ENCODE measurements at places on chromosomes 12 and 14.

DNA sequence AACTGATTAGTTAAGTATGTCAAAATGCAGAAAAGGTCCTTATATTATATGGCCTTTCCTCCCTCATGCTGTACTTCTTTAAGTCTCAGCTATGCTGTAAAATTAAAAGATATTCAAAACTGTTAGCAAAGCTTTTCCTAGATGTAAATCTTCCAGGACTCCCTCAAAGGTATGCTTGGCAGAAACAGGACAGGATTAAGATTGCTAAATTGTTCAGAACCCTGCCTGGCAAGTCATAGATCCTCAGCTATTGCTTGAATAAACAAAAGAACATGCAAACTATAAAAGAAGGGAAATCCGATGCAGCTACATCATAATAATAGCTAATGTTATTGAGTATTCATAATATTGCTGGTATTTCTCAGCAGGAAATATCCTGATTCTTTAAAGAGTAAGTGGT lies 322.6 kb downstream of the CCDC91 start:
- DNase-seq: no peak

- no peak for DNase-seq
Observed at GRCh38 chr12:873954-874353, 75.5 kb downstream of the RAD52 start.

DNA sequence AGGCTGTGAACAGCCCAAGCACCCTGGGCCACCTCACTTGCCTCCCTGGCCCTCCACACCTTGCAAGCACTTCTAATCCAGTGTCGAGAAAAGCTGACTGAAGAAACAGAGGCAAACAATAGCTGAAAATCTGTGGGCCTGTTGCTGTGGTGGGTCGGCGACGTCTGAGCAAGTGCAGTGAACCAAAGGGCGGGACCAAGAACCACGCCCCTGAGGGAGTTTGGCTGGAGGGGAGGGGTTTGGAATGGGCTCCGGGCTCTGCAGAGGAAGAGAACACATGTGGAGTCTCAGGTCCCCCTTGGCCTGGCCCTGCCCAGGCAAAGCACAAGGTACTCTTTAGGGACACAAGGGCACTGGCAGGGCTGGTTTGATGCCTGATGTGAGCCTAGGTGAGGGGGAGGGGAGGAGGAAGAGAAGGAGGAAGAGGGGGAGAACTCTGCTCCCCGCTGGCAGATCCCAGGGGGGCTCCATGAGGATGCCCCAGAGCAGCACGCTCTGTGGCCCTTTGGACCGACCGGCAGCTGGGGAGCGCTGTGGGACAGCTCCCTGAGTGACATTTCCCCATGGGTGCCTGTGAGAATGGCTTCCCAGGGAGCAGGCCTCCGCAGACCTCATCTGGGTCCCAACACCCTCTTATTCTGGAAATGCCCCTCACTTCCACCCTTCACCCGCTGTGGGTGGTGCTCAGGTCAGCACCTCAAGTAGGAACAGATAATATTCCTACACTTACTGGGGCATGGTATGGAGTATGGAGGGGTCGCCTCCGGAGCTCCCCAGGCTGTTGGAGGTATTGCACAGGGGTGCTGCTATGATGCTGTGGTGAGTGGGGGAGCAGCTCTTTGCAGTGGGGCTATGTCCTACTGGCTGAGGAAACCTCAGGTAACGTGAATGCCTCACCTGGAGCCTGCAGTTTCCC lies 85.5 kb downstream of the CPSF2 start:
- no peak for DNase-seq

GRCh38 chr14:106200541-106201315 lies 674.3 kb downstream of the TMEM121 start:
- DNase-seq: no peak

DNA sequence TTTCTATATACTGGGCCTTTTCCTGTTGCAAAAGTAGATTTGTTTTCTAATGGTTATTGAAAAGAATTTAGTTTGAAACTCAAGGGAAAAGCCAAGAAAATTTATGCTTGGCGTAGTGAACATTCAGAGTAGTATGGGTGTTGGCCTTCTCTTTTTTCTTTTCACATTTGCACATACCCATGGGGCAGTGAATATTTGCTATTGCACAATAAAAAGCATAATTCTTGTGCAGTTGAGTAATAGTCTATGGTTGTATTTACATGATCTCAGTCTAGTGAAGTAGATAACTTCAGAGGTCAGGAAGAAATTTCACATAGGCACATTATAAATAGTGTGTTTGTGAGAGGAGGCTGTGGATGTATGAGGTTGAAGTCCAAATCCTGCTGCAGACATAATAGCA lies 158.1 kb downstream of the FLRT2 start:
- DNase-seq: no peak

DNA sequence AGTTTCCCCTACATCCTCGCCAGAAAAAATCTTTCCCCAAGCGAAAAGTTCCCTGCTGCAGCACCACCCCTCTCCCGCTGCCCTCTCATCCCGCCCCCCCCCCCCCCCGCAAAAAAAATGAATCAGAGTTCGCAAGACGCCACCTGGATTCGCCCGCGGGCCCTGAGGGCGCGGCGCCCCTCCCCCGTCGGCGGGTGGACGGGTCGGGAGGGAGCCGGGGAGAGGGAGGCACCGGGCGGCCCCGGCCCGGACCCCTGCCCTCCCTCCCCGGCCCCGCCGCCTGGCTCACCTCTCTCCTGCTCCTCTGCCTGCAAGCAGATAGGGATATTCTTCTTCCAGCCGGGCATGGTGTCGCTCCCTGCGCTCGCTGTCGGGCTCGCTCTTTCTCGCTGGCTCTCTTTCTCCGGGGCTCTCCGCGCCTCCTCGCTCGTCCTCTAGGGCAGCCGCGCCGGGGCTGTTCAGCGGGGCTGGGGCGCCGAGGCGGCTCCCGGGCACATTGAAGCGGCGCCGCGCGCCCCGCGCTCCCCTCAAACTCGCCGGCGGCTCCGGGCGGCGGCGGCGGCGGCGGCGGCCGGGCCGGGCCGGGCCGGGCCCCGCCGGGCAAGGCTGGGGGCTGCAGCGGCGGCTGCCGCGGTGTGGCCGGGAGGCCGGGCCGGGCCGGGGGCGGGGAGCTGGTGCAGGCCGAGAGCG lies 200.3 kb upstream of the CAND1 start:
- peak; percentile 4 for DNase-seq

GRCh38 chr14:100708425-100709288 lies 18.0 kb upstream of the DLK1 start:
- DNase-seq: no peak

DNA sequence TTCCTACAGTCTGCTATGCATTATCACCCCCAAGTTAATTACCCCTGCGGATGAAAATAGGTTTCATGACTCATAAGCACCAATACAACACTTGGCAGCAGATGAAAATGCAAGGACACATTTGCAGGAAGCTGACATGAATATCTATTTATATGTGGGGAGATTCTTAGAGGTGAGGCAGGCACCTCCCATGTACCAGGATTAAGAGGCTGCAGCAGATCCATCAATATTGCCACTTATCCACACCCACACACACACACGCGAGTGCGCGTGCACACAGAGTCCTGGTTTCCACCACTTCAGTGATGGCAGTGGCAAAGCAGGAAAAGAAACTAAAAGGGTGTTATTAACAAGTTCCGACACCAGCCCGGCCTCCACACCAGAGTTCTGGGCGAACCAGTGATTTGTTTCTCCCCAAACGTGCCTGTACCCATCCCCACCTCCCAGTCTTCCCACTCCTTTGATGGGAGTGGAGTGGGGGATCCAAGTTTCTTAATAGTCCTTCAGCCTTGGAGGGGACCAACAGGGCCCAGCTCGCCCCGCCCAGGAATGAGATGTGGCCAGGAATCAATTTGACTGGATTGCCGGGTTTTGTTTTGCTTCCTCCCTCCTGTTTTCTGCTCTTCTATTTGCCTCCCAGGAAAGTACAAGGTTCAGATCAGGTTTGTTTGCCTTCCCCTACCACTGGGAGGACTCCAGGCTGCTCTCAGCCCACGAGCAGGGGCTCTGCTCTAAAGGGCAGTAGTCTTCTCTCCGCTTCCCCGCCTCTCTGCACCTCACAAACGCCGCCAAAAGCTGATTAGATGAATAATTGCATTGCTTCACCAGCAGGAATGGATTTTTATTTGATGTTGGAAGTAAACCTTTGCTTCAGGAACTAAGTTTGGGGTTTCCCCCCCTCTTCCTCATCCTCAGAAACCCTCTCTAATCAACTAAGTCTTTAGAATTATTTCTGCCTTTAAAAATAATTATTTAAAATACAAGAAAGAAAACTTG lies 5.2 kb downstream of the IRF2BPL start:
- DNase-seq: no peak

DNA sequence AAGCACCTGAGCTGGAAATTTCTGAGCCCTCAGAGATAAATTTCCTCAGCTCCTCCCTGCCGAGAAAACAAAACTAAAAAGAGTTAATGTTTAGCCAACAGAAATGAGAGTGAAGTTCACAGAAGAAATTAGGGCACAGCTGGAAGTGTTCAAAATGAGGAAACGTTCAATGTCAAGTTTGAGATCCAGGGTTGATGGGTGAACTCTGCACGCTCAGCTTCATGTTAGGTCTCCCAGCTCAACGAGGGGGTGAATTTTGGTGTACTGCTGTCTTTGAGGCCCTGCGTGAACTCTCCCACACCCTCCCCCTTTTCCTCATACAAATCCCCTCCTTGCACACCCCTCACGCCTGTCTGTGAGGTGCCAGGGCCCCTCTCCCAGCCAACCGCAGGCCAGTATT lies 13.3 kb upstream of the OAS3 start:
- no peak for DNase-seq

GRCh38 chr14:28121512-28122297 lies 644.9 kb upstream of the FOXG1 start:
- DNase-seq: no peak

GRCh38 chr12:84660139-84660538 lies 252.5 kb downstream of the SLC6A15 start:
- no peak for DNase-seq

- no peak for DNase-seq
Observed at GRCh38 chr14:66233591-66233990, 252.6 kb upstream of the CCDC196 start.

All from AML-193 (cell line).